CD4-positive, alpha-beta T cell treated with Interleukin-6 at 100 ng/mL for 8 hours (primary cell): ENCODE measurements at places on chromosomes 2 and 18.
A peak's percentile ranks its signal among the peaks of the same experiment; 100 is the strongest.

GRCh38 chr2:182228073-182228473, 198.8 kb downstream of the PDE1A start:
- no peak for DNase-seq

GRCh38 chr2:73985308-73986084, 786 bp downstream of the TET3 start:
- peak; percentile 37 for DNase-seq

DNA sequence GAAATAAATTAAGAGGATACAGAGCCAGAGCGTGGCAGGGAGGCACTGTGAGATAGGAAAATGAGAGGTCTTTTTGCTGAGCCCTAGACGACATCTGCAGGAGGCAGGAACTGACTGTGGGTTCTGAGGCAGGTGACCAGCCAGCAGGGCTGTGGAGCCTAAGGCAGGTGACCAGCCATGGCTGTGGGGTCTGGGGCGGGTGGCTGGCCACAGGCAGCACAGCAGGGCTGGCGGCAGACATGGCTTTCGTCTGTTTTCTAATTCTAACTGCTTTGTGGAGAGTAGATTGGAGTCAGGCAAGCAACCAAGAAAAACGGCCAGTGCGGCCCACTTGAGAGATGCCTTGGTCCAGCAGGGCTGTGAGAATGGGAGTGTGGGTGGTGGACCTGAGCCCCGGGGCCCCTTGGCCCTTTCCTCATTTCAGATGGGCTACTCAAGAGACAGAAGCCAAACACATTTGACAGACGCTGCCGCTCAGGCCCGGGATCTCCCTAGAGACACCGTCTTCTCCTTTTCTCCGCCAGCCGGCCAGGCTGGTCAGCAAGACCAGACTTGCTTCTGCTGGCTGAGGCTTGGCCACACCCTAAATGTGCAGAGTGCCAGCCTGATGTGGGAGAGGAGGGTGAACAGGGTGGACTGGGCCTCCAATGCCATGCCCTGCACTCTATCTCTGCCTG, 19.7 kb upstream of the GNAL start:
- DNase-seq = no peak

- no peak for DNase-seq
These were observed 98.2 kb upstream of the LCLAT1 start for GRCh38 chr2:30348825-30349224.

GRCh38 chr2:16658076-16658739, 7.4 kb downstream of the CYRIA start:
- DNase-seq = no peak
